ENCODE measurements at places on chromosomes 5 and 9. TPM values are rescaled to one million over a fixed set of nuclear protein-coding genes. Genes with fewer than 3 reads are reported as not detected.

DNA sequence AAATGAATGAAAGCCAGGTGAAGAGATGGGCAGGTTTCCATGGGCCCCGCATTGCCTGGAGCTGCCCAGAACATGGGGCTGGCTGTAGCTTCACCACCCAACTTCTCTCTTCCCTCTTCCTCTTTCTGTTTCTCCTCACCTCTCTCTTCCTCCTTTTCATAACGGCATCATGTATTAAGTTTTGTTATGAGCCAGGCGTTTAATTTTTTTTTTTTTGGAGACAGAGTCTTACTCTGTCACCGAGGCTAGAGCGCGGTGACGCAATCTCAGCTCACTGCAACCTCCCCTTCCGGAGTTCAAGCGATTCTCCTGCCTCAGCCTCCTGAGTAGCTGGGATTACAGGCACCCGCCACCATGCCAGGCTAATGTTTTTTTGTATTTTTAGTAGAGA, 13.0 kb upstream of the SPINK4 start:
- DNase-seq: no peak

DNA sequence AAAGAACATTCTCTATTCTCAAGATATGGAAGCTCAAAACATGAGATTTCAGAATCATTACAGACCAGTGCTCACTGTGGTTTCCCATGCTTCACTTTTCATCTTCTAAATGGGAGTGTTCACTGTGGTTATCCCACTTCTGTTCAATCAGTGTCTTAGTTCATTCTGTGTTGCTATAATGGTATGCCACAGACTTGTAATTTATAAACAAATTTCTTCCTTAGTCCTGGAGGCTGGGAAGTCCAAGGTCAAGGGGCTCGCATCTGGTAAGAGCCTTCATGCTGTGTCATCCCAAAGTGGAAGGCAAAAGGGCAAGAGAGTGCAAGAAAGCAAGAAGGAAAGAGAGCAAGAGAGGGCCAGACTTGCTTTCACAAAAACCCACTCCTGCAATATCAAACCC, 146.3 kb downstream of the TTC39B start:
- peak; percentile 49 for DNase-seq

- DNase-seq: no peak
Measured at GRCh38 chr5:177452688-177453638, 6.3 kb downstream of the PRR7 start.

DNA sequence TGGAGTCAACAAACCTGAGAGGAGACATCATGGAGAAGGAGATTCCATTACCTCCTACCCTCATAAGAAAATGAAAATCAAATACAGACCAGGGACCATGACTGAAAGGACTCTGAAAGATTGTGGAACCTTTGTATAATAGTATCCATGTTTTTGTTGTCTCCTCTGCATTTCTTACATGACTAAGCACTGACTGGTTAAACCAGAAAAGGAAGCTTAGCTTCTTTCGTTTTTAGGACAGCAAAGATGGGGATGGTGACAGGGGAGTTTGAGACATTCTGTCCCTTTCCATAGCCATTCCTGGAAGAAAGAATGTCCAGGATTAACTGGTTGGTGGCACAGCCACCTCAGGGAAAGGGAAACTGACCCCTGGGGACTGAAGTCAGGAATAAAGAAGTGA, 22.2 kb downstream of the ITGA1 start:
- DNase-seq: no peak

GRCh38 chr5:159096243-159096923, 3.3 kb downstream of the EBF1 start:
- no peak for DNase-seq

- DNase-seq: no peak
Measured at GRCh38 chr9:122133263-122133983, 26.2 kb downstream of the NDUFA8 start.

DNA sequence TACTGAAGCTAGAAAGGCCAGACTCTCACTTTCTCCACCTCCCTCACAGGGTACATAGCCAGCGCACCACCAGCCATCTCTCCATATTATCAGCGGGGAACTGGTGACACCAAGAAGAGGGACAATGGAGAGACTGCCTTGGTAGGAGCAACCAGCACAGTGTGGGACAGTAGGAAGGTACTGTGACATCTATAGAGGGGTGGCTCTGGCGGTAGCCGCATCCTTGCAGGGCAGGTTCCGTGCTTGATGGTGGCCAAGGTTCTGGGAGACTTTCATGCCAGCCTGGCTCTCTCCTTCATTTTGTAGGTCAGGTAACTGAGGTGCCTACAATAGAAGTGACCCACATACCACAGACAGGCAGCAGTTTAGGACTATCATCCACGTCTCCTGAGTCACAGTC, 65.5 kb upstream of the SMIM23 start:
- DNase-seq: no peak

- DNase-seq: no peak
Measured at GRCh38 chr9:110952540-110952859, 85.8 kb downstream of the LPAR1 start.

The GADD45G gene
- polyA plus RNA-seq: not detected

The SAXO1 gene
- 0.01 TPM for polyA plus RNA-seq

The PITX1 gene
- 72.1 TPM for polyA plus RNA-seq

The FAM169A gene
- not detected for polyA plus RNA-seq

The THOC3 gene
- 46.6 TPM for polyA plus RNA-seq

The SELENOP gene
- 2.0 TPM for polyA plus RNA-seq

The GABRB2 gene
- polyA plus RNA-seq: not detected
